ENCODE measurements at places on chromosomes 2 and 18. TPM values are rescaled to one million over a fixed set of nuclear protein-coding genes. Genes with fewer than 3 reads are reported as not detected.

Gene M1AP
- not detected for total RNA-seq

DNA sequence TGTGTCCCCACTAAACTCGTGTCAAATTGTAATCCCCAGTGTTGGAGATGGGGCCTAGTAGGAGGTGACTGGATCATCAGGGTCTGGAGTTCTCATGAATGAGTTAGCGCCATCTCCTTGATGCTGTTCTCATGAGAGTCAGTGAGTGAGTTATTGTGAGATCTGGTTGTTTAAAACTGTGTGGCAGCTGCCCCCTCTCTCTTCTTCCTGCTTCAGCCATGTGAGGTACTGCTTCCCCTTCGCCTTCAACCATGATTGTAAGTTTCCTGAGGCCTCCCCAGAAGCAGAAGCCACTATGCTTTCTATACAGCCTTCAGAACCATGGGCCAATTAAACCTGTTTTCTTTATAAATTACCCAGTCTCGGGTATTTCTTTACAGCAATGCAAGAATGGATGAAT lies 50.4 kb downstream of the AP1S3 start:
- no peak for DNase-seq

- no peak for DNase-seq
Measured at GRCh38 chr2:109065391-109065734, 63.6 kb upstream of the SH3RF3 start.

DNA sequence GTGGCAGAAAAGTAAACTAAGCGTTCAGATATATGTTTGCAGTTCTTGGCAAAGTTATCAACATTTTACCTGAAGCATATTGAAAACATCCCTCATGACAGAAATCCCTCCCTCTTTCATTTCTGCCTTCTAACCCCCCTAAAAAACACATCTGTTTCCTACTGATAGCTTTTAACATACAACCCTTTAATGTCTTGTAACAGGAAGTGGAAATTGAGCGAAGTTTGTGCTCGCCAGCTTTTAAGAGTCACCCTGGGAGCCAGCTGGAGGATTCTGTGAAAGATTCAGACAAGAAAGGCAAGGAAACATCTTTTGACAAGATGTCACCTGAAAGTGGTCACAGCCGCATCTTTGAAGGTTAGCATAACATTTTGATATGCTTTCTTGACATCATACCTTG lies 247.4 kb downstream of the XIRP2 start:
- DNase-seq, result no peak

DNA sequence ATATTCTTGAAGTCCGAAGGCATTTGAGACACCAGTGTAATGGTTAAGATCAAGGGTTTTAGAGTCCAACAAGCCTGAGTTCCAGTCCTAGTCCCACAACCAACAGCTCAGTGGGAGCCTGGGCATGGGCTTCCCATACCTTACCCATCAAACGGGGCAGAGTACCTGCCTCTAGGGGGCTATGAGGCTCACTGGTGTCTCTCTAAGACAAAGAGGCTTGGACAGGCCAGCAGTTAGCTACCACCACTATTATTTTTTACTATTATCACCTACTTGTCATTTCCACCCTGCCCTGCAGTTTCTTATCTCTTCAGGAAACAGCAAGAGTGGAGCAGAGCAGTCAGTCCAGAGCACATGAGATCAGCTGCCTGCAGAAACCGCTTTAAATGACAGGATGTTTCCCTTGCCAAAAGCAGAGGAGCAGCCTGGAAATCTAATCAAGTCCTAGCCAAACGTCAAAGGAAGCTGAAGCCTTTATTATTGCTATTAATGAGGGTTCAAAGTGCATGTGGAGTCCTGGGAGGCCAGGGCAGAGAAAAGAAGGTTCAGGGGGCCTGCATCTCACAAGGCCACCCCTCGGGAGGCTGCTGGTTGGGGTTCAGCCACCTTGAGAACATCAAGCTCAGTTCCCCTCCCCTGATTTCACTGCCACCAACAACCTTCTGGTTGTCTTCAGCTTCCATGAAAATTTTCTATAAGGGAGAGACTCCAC lies 66.6 kb downstream of the STPG4 start:
- DNase-seq, result no peak

Gene IGFBP5
- not detected for total RNA-seq

Gene MDH1B
- 0.77 TPM for total RNA-seq

Gene FOXD4L1
- total RNA-seq, result 0.63 TPM

GRCh38 chr2:104781151-104781550 lies 72.8 kb upstream of the POU3F3 start:
- no peak for DNase-seq

DNA sequence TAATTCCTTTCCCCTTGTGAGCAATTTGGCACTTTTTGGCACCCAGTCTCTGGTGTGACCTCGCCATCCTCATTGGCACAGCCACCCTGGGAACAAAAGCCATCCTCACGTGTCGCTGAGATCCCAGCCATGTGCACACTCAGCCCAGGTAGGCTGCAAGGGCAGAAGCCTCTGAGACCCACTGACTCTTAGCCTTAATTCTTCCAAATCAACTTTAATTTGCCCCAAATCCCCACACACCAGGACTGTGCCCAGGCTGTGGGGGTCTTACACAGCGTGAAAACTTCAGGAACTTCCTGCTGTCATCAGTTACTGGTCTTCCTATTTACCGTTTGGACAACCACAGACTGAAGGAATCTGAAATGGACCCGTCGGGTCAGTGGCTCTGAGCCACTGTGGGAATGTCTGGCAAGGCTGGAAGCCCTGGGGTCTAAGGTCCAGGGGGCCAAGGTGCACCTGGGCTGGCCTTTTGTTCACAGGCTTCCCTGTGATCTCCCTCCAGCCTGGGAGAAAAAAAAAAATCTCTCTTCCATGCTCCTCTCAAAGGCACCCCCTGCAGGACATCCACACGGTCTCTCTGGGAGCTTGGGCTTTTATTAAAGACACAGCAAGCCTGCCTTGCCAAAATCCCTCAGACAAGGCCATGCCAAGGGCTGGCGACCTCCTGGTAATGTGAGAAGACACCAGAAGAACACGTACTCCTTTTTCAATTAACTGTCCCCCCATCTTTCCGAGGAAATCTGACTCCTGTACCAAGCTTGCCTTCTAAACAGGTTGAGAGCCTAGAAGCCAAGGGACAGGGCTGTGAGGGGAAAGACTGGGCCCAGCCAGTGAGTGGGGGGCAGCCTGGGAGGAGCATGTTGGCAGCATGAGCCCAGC lies 42.1 kb upstream of the LAPTM4A start:
- peak; percentile 85 for DNase-seq

GRCh38 chr18:53080687-53081086 lies 740.7 kb downstream of the DCC start:
- no peak for DNase-seq

DNA sequence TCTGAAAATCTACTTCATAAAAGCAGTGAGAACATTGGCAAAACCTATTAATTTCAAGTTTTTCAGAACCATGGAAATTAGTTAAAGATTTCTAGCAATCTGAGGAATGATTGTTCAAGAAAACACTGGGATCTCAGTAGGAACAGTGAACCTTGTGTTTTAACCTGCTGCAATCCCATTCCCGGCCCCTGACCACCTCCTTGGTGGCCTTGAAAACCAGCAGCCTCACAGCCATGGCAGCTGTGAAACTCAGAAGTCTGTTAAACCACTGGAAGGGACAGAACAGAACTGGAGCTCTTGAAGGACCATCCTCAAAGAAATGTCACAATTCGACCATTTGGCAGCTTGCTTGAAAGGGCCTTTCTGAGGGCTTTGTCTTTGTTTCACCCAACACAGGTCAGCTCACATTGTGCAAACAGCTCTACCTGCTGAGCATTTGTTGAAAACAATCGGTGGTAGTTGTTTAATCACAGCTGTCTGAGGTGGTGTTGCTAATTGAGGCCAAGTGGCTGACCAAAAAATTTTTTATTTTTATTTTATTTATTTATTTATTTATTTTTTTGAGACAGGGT lies 25.8 kb downstream of the NEDD4L start:
- DNase-seq, result no peak

DNA sequence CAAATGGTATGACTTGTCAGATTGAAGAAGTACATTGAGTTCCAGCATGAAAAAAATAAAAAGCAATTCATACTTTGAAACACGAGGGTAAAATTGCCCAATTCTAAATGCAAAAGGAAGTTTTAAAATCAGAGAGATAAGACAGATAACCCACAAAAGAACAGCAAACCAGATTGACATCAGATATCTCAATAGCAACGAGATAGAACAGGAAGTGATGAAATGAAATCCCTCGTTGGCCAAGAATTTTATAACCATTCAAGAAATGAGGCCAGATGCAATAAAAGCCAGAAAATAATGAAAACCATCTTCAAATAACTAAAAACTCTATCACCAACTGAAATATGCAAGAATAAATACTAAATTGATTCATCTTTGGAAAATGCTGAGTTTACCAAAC lies 172.8 kb downstream of the CD226 start:
- DNase-seq, result no peak

DNA sequence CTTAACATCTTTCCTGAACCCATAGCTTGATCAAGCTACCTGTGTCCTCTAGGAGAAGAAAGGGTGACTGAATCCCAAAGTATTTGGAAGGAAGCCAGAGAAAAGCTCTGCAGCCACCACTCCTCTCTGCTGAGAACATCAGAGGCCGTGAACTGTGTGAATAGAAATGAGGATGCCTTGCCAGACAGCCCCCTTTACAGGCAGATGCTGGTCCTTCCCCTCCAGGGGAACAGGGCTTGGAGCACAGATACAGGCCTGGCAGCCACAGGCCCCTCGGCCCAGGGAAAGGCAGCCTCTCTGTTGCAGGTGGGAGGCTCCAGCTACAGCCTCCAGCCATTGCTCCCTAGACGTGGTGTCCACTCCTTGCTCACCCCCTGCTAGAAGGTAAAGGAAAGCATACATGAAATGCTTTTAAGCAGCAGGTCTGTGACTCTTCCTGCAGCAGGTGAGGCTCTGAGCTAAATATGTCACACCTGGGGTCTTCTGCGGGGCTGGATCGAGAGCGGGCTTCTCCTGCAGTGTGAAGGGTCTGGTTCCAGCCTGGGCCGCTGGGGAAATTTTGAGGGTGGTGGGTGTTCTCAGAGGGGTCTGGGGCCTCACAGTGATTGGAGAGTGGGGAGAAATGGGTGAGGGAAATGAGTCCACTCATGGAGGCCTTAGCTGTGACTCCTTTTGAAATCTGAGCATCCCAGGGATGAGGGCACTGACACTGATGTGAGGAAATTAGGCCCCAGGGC lies 234.0 kb downstream of the KLHL29 start:
- DNase-seq, result no peak

Gene CNGA3
- not detected for total RNA-seq

DNA sequence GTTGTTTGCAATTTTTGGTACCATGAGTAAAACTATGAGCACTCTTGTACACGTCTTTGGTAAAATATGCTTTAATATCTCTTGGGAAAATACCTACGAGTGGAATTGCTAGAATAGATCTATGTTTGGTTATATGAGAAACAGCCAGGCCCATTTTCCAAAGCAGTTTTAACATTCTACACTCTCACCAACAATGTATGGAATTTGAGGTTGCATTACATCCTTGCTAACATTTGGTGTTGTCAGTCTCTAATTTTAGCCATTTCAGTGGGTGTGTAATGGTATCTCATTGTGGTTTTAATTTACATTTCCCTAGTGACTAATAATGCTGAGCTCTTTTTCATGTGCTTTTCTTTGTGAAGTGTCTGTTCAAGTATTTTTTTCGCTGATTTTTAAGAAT lies 118.9 kb upstream of the TCF4 start:
- no peak for DNase-seq

DNA sequence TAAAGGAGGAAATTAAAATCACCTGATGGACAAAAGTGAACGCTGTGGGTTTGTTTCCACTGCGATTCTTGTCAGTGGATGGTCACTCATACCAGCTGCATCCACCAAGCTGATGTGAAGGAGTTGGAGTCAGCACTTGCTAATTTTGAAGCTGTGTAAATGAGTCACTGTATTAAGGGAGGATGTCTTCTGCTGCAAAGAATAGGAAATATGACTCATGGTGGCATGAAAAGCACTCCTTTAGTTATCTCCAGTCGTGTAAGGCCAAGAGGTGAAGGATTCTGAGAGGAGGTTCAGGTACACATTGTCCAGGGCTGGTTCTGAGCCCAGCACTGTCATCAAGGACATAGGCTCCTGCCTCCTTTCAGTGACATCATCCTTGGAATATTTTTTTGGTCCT lies 71.7 kb upstream of the SKOR2 start:
- peak; percentile 55 for DNase-seq

DNA sequence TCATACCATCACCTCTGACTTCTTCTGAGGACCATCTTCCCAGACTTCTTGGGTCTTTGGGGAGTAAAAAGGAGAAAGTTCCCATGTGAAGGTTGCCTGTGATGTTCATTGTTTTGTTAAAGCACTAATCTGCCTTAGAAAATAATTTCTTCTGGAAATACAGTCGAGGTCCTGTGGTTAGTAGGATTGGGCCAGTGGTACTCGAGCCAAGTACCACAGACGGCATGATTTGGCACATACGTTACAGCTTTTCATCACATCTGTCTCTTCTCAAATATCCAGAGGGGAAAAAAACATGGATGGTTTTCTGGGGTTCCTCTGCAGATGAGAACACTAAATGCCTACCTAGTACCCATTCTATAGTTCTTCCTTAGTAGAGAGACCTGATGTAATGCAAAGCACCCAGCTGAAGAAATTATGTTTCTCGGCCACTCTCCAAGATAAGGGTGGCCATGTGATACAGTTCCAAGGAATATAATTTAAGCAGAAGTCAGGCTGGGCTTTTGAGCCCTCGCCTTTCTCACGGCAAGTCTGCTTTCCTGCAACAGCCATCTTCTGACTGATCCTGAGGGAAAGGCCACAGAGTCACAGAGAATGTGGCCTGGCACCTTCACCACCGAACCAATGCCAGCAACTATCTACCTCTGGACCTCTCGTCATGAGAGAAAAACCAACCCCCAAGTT lies 161.0 kb downstream of the RNF152 start:
- DNase-seq, result no peak

DNA sequence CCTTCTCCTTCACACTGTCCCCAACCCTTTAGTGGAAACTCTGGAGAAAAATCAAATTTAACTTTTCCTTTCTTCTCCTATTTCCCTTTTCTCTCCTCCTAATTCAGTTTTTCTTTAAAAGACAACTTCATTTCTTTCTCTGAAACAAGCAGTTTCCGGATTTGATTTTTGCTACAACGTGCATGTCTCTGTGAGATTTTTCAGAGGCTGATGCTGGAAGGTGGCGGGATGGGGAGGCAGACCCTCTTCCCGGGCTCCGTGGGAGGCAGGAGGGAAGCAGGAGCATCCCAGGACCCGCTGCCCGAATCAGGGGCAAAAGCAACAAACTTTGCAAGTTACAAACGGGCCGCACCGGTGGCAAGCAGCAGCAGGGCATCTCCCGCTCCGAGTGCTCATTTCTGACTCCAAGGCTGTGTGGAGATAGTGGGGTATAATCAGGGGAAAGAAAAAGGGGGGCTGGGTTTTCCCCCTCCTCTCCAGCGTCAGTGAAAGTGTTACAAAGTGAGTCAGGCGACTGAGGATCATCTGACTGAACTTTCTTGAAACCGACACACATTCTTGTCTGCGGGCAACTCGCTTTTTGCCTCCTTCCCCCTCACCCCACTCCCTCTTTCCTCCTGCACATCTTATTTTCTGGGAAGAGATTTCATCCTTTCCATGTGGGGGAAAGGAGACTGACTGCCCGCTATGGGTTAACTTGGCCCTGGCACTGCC lies 6.4 kb downstream of the ZEB2 start:
- no peak for DNase-seq

- DNase-seq, result no peak
Measured at GRCh38 chr2:648476-649424, 28.5 kb downstream of the TMEM18 start.

Gene GLS
- 107 TPM for total RNA-seq

Data from MCF 10A (cell line).